Stimulated activated CD4-positive, alpha-beta T cell treated with anti-CD3 and anti-CD28 coated beads, Interleukin-15, amount 100 ng/mL, for 1 hour (primary cell): ENCODE measurements at places on chromosomes 2 and 18.

GRCh38 chr2:27798948-27799645, 27.6 kb downstream of the MRPL33 start:
- DNase-seq, result no peak

DNA sequence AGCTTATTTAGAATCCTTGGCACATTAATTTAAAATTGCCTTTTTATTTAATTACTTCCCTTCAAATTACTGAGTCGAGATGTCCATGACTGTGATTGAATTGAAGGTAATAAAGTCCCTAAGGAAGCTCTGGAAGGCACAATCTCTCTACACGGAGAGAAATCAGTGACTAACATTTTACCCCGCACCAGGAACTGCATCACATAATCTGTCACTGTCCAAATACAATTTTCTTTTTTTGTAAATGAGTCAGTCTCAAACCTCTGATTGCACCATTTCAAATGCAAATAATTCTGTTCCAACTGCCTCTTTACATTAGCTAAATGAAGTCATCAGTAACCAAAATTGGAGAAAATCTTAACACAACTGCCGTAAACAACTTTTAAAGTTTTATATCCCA, 311.9 kb downstream of the CCDC178 start:
- DNase-seq, result no peak

GRCh38 chr2:71830497-71831192, 317.0 kb downstream of the CYP26B1 start:
- no peak for DNase-seq

DNA sequence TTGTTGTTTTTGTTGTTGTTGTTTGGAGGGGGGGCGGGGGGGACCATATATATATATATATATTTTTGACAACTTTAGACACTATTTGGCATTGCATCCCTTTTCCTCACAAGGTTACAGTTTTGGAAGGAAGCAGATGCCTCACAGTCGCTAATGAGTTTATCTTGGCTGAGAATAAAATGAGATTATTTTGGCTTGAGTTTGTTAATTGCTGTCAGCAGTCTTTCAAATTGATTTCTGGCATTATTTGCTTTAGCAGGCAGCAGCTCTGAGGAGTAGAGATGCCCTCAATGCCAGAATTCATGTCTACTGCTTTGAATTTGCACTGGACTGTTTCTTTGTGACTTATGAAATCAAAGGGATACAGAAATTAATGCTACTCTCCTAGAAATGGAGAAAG, 595.2 kb upstream of the HNMT start:
- no peak for DNase-seq

DNA sequence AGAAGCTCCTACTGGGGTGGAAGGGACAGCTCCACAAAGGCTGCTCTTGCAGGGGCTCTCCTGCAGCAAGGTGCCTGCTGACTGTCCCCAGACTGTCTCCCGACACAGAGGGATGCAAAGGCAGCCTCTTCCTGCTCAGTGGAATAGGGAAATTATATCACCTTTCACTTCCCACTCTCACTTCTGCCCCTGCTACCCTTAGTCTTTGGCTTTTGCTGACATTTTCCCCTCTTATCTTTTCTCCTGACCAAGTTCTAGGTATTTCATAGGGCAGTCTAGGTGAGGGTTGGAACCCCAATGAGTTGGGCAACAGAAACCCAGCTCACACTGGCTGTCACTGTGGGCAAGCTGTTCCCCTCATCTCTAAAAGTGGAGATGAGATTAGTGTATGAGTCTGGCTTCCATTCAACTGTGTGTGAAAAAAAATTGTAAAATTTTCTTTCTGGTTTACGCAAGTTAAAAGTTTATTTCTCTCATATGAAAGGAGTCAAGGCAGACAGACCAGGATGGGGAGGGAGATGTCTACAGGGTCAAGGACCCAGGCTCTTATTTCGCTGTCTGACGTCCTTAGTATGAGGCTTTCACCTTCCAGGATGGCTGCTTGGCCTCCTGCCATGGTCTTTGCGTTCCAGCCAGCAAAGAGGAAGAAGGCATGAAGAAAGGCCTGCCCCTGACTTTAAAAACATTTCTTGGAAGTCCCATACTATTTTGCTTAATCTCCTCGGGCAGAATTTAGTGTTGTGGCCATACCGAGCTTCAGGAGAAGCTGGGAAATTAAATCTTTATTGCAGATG, 7.5 kb upstream of the MOCOS start:
- DNase-seq, result no peak

DNA sequence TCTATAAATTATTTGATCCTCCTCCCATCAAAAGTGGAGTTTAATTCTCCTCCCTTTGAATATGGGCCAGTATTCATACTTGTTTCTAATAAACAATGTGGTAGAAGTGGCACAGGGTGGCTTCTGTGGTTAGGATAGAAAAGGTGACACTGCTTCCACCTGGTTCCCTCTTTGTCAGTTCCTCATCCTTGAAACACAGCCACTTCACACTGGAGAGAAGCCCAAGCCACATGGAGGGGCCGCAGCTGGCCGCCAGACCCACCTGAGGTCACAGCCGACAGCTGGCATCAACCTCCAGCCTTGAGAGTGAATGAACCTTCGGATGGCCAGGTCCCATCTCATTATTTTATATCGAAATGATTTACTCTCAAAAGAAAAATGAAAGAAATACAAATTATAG, 27.5 kb upstream of the SLC66A3 start:
- DNase-seq, result no peak

DNA sequence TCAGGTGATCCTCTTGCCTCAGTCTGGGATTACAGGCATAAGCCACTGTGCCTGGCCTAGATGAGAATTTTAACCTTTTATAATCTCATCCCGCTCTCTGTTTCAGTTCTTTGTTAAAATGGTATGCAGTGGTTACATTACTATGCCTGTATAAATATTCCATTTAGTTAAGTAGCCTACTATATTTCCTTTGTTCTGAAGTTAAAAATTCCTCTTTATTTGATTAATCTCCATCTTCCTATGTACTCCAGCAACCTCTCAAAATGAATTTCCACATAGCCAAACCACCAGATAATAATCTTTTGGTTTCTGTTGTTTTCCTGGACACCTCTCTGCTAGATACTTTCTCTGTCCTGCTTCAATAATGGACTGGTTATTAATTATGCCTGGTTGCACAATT, 15.8 kb downstream of the RAB10 start:
- no peak for DNase-seq

DNA sequence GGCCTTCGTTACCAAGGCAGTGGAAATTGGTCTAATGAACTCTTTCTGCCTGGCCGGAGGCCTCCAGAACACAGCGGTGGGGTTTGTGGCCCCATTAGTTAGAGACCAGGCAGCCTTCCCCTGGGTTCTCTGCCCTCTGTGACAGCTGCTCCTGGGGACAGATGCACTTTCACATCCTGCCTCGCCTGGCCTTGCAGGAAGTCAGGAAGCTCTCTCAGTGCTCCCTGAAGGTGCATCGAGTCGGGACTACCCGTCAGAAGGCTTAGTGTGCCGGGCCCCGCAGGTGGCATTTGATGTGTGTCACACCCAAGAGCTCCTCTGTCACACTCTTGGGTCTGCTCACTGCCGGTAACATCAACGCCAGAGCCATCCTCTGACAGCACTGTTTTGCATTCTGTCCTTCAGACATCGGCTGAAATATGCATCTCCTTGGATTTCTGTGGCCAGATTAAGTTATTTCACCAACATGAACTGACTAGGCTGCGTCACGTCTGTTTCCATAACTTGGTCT, 158.3 kb downstream of the LDLRAD4 start:
- DNase-seq, result peak; percentile 47

DNA sequence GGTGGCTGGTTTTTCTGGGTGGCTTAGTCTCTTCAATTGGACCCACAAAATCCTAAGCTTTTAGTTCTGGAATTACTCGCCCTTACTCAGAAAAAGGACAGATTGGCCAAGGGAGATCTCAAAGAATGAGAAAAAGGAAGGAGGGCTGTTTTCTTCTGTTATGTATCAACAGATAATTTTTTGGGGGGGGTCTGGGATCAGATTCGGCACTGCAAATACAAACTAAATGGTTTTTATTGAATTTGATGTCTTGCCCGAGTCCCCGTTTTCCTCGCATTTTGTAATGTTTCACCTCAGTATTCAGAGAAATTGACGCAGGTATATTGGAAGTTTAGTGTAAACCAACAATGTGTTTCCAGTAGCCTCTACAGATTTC, 762 bp downstream of the YIPF4 start:
- no peak for DNase-seq

- no peak for DNase-seq
These were observed 101.6 kb upstream of the TEX51 start for GRCh38 chr2:126796931-126797621.

DNA sequence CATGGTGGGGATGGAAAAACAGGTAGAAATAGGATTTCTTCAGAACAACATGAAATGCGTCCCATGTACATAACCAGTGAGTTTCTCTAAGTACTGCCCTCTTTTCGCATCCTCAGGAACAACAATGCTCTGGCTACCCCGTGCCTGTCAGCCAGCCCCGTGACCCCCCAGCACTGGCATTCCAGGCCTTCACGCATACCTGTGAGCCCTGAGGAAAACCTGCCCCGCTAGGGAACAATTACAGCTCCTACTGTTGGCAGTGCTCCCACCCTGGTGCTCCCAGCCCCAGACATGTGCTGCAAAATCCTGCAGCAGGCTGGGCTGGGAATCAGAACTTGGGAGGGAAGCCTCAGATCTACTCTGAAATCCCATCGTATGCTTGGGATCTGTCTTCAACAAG, 9.1 kb downstream of the SMAD7 start:
- DNase-seq, result no peak

DNA sequence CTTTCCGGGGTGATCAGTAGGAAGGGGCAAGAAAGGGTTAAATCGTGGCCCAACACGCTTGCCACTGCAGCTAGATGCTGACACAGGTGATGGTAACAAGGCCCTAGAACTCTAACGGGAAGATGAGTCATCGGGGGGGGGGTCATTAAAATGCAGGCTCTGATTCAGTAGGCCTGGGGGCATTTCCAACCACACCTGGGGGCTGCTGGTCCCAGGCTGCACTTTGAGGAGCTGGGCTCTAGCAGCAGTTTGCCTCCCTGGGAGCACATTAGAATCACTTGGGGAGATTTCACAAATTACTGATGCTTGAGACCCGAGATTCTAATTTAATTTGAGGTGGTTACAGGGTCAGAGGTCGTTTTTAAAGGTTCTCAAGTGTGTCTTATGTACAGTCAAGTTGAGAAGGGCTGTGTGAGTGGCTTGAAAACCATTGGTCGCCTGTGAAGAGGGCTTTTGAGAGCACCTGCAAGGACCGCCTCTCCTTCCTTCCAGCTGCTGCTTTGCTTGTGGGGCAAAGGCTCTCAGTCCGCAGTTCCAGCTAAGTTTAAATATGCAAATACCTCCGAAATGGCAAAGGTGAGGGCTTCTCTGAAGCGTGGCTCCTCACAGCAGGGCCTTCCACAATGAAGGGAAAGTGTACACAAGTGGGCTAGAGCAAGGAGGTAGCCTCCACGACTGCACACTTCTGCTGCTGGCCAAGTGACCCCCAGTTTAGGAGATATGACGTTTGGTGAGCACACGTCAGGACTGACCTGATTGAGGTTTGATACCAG, 128.0 kb upstream of the MSH6 start:
- no peak for DNase-seq

DNA sequence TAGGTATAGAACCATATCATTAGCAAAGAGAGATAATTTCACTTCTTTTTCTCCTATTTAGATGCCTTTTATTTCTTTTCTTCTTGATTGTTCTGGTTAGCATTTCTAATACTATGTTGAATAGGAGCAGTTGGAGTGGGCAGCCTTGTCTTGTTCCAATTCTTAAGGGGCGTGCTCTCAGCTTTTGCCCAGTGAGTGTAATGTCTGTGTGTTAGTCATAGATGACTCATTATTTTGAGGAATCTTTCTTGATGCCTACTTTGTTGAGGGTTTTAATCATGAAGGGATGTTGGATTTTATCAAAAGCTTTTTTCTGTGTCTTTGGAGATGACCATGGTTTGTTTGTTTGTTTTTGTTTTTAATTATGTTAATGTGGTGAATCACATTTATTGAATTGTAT, 1453.1 kb upstream of the SLC39A10 start:
- DNase-seq, result no peak

DNA sequence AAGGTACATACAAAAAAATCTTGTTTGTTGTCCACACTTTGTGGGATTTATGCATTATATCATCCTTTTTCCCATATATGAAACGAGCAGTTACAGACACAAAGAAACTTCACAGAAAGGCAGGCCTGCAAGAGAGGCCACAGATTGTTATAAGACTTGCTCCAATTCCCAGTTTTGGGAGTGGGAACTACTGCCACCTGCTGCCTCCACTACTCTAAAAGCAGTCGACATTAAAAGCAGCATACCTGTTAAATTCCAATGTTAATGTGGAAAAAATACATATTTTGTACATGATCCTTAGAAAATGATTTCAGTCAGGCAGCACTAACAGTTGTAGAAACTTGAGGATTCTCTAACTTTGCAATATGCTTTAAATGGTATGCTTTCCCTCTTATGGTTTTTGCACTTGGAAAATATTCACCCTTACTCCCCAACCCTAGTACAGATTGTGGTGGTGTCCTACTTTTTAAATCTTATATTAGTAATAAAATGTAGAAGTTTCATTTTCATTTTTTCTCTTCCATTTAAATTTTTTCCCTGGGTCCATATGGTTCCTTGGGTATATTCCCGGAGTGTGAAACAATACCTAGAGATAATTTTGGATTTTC, 37.9 kb downstream of the SLC38A11 start:
- DNase-seq, result no peak

DNA sequence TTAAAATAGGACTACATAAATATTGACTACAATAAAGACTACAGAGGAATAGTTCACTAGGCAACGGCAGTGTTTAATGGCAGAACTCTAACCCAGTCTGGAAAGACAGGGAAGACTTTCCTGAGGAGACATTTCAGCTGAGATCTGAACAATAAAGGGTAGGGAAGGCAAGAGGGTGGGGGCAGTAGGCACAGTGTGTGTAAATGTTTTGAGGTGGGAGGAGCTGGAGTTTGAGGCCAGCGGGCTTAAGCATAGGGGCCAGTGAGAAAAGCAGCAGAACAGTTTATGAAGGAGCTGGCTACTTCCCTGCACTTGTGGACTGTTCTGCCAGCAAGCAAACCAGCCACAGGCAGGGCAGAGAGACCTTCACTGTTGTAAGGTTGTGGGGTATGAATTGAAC, 76.6 kb upstream of the UGP2 start:
- DNase-seq, result no peak

DNA sequence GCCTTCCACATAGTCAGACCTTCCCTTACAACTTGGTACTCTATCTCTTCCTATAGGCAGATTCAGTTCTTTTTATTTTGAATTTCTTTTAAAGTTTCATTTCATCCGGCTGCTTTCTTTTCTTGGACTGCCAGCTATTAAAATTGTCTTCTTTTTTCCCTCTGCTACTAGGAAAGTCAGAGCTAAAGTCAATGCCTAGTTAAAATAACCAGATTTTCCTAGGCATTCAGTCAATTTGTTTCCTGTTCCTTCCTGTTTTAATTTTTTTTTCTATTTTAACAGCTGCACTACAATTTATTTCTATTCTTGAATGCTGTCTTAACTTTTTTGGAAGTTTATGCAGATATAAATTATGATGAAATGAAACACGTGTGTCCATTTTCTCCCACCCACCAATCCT, 84.8 kb downstream of the EVA1A start:
- DNase-seq, result no peak
